Ureter (tissue), 1 donor: ENCODE measurements at places on chromosomes 2 and 18. TPM values are rescaled to one million over a fixed set of nuclear protein-coding genes. Genes with fewer than 3 reads are reported as not detected.

GRCh38 chr2:19125901-19126680 is 232.3 kb downstream of the OSR1 start:
- no peak for DNase-seq

GRCh38 chr2:163800951-163801381 is 65.2 kb upstream of the FIGN start:
- DNase-seq: no peak

DNA sequence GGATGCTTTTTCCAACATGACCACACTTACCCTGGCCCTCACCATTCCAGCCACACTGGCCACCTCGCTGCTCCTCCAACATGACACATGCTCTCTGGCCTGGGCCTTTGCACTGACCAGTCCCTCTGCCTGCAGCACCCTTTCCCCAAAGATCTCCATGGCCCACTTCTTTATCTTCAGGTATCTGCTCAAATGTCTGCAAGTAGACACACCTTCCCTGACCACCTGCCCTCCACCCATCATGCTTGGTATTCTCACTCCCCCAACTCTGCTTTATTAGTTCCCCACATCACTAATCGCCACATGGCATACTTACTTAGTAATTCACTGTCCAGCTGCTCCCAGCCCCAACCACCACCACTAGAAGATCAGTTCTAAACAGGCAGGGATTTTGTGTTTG is 214.2 kb downstream of the BCL11A start:
- DNase-seq: no peak

GRCh38 chr2:169095621-169096105 is 26.3 kb downstream of the DHRS9 start:
- no peak for DNase-seq

DNA sequence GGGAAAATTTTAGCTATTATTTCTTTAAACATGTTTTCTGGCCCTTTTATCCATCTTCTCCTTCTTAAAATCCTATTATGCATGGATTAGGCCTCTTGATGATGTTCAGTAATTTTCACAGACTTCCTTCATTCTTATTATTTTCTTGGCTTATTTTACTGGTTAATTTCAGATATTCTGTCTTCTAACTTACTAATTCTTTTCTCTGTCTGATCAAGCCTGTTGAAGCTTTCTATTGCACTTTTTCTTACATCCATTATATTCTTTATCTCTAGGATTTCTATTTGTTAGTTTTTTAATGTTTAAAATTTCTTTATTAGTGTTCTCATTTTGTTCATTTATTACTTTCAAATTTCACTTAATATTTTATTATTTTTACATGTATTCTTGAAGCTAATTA is 105.3 kb upstream of the GALNT13 start:
- no peak for DNase-seq

OR6B2 gene
- total RNA-seq: not detected

RIT2 gene
- not detected for total RNA-seq

CYS1 gene
- total RNA-seq: 4.0 TPM

DNA sequence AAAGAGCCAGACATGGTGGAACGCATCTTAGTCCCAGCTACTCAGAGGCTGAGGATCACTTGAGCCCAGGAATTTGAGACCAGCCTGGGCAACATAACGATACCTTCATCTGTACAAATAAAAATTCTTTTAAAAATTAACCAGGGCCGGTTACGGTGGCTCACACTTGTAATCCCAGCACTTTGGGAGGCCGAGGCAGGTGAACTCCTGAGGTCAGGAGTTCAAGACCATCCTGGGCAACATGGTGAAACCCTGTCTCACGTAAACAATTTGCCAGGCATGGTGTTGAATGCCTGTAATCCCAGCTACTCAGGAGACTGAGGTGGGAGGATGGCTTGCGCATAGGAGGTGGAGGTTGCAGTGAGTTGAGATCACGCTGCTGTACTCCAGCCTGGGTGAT is 25.8 kb upstream of the KCNG3 start:
- DNase-seq: no peak

PPP1R1C gene
- 2.0 TPM for total RNA-seq

MAL gene
- 19.2 TPM for total RNA-seq

NOL4 gene
- total RNA-seq: 10.5 TPM

DNA sequence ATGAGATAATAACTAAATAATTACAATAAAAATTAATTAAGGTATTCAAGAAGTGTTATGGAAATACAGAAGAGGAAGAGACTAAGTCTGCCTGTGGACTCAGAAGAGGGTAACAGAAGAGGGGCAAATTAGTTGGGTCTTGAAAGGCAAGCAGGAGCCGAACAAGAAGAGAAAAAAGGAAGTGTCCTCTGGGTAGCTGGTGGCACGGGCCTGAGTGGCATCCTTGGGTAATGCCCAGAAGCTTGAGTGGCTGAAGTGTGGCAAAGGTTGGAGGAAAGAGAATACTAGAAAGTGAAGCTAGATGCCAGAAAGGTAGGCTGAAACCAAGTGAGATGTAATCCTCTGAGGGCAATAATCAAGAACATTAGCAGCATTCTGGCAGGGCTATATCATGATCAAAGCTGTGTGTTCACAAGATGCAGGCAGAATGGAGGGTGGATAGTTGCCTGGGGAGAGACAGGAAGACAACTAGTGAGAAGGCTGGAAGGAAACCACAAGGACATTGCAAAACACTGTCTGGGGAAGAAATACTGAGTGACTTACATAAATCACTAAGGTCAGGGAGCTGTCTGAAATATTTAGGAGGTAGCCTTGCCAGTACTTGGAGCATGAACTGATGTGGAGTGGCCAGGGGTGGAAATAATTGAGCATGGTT is 16.2 kb downstream of the DOCK10 start:
- no peak for DNase-seq

GRCh38 chr2:157769856-157770255 is 106.3 kb downstream of the ACVR1 start:
- DNase-seq: no peak

SLC9A4 gene
- total RNA-seq: 23.5 TPM

- DNase-seq: peak; percentile 52
Observed at GRCh38 chr2:237967463-237967951, 693 bp downstream of the UBE2F start.

DNA sequence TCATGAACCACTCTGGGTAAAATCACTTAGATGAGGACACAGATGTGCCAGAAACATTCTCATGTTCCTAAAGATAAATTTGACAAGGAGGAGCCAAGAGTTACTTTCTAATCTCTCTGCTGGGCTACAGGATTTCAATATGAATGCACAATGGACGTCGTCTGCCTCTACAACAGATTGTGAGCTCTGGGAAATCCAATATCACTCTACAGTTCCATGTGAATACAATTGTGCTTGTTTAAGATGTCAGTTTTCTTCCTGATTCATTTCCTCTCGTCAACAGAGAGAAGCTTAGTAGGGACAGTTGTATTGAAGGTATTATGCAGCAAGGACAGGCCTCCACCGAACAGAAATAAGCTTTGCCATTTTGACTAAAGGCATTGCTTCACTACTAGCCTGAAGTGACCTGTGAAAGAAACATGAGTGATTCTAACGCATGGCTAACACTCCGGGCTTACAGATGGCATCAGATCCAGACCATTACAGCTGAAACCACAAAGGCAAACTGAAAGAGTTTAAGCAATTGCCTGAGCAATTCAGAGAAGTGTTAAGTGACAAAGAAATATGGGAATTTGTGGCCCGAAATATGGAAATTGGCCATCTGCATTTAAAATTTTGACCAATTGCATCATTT is 1591.5 kb downstream of the LRP1B start:
- DNase-seq: no peak

DNA sequence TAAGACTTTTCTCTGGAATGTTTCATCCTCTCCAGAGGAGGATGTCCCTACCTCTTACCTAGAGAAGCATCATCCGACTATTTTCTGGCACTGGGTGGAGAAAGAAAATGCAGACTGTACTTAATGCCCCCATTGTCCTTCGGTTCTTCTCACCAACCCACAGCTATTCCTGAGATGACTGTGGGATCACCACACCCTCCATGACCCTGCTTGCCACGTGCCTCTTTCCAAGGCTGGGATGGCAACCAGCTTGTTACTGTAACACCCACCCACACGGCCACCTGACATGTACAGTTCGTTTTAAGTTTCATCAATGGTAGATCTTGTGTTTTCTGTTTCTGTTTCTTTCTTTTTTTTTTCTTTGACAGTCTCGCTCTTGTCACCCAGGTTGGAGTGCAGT is 365.2 kb downstream of the FBXO15 start:
- DNase-seq: no peak

EVX2 gene
- total RNA-seq: not detected

DNA sequence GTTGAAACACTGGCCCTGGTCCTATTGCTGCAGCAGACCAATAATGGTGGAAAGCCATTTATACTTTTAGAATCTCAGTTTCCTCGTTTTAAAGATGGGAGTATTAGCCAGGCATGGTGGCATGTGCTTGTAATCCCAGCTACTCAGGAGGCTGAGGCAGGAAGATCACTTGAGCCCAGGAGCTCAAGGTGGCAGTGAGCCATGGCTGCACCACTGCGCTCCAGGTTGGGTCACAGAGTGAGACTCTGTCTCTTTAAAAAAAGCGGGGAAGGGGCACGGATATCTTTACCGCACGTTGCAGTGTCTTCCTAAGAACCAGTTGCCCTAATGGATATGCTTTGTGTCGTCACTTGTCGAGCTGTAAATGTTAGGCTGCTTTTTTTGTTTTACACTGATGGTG is 8.3 kb downstream of the MTCL1 start:
- no peak for DNase-seq

TRIM54 gene
- total RNA-seq: 0.18 TPM

- DNase-seq: no peak
Observed at GRCh38 chr2:4265936-4266335, 562.6 kb downstream of the DCDC2C start.

ALLC gene
- not detected for total RNA-seq

FNDC4 gene
- total RNA-seq: 3.7 TPM

DNA sequence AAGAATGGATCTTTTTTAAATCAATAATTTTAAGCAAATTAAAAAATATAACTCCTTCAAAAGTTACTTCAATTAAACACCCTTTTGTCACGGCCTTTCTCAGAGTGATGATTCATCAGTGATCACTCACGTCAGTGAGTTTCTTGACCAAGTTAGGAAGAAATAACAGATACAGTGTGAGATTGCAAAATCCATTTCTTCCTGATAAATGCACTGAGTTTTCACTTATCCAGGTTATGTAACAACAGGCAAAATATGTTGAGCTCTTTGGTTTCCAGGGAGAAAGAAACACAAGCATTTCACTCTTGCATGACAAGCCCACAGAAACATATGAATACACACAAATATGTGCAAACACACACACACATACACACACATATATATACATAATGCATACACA is 195.9 kb upstream of the CYRIA start:
- no peak for DNase-seq

UGT1A10 gene
- 3.0 TPM for total RNA-seq

- DNase-seq: no peak
Observed at GRCh38 chr18:37251679-37252078, 313.9 kb downstream of the CELF4 start.

DPYSL5 gene
- not detected for total RNA-seq

DNA sequence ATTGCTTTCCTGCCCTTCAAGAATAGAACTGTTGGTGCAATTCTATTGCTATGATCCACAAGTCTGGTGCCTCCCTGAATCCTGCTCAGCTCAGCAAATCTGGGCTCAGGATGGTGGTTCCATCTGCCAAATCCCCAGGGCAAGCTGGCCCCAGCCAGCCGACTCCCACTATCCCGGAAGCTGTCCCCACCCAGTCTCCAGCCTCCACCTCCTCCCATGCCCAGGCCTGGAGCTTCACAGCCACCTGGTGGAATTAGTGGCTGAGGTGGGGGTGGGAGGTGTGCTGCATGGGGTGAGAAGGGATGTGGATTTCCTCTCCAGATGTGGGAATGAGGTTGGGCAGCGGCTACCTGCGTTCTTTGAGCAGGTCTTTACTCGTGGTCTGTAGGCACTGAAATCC is 119.3 kb upstream of the SMAD2 start:
- no peak for DNase-seq

TUBA4B gene
- not detected for total RNA-seq

DNA sequence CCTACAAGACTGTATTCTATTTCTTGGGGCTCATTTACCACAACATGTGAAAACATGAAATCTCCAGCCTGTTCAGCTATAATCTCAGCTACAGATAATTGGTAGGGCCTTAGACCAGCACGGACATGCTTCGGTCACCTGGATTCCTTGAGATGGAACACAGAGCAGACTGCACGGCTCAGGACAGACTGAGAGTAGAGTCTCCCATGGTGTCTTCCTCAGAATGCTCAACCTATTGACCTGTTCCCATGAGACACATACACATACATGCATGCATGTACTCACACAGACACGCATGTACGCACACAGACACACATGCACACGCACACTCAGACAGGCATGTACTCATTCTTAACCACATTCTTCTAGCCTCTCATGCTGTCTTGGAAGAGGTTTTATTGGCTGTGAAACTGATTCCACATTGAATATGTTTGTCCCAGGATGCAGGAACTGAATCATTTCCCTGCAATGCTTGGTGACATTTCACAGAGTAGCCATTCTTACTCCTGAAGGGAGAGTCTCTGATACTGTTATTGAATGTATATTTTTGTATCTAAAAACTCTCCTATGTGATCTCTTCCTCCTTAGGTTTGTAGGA is 23.5 kb upstream of the BZW1 start:
- DNase-seq: no peak

GBX2 gene
- total RNA-seq: not detected
